H1 (cell line): ENCODE measurements at places on chromosomes 6 and 20. TPM values are rescaled to one million over a fixed set of nuclear protein-coding genes. Genes with fewer than 3 reads are reported as not detected.

The POM121L2 gene
- polyA plus RNA-seq, result 0.05 TPM in 2 replicates

The ARMH2 gene
- polyA plus RNA-seq, result not detected in 2 replicates

The SNAI1 gene
- polyA plus RNA-seq, result 8.0 and 10.6 TPM in 2 replicates

The SAPCD1 gene
- 3.1 and 4.4 TPM in 2 replicates for polyA plus RNA-seq

The SLC17A3 gene
- polyA plus RNA-seq, result not detected in 2 replicates

The LY6G6F gene
- polyA plus RNA-seq, result not detected in 2 replicates

The OR2H2 gene
- polyA plus RNA-seq, result not detected in 2 replicates

The ALDH8A1 gene
- 0.08 and 0.09 TPM in 2 replicates for polyA plus RNA-seq

The NMBR gene
- 0.08 and 0.11 TPM in 2 replicates for polyA plus RNA-seq

The MYT1 gene
- 0.63 and 1.0 TPM in 2 replicates for polyA plus RNA-seq

The ZSCAN26 gene
- 3.8 and 7.0 TPM in 2 replicates for polyA plus RNA-seq
